ENCODE measurements at places on chromosomes 11 and 22.

- no peak for DNase-seq
These were observed 826.5 kb downstream of the NTM start for GRCh38 chr11:132196928-132197327.

DNA sequence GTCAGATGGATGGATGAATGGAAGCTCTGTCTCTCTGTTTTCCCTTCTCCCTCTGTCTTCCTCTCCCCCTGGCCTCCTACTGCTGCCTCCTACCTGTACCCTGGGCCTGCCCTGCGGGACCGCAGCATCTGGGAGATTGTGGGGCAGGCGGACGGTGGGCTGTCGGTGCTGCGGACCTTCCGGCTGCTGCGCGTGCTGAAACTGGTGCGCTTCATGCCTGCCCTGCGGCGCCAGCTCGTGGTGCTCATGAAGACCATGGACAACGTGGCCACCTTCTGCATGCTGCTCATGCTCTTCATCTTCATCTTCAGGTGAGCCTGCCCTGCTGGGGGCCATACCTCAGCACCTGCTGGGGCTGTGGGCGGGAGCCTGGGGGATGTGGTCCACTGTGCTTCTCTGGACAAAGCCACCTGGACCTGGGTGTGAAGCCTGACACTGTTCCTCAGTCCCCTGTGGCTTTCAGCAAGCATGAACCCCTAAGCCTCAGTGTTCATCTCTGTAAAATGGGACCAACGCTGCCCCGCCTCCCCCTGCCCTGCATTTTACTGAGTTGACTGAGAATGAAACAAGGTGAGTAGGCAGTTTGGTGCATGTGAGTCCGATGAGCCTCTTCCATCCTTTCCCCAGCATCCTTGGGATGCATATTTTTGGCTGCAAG lies 88.4 kb downstream of the CACNA1I start:
- DNase-seq, result no peak

DNA sequence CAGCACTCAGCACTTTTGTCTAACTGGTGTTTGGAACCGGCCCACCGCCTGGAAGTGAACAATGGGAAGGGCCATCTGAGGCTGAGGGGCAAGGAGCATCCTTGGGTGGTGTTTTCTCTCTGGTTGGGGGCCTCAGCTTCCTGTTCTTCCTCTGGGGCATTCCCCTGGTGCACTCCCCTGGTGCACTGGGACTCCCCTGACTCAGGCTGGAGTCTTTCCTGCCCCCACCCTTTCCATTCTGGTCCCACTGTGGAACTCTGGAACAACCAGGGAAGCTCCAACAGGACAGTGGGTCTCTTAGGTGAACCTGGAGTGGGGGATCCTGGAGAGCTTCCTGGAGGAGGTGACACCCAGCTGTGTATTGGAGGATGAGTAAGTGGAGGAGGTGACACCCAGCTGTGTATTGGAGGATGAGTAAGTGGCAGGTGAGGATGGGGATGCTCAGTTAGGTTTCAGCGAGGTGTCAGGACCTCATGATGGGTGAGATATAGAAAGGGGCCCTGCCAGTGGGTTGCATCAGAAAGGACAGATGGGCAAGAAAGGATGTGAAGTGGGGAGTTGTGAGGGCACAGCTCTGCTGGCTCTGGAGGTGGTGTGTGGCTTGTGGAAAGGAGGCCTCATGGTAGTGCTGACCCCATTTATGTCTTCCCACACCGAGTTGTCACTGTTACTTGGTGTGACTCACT lies 132.1 kb downstream of the OSBP2 start:
- no peak for DNase-seq

GRCh38 chr11:109490953-109491635 lies 69.1 kb downstream of the C11orf87 start:
- no peak for DNase-seq

- DNase-seq, result no peak
These were observed 59.8 kb upstream of the PRR5 start for GRCh38 chr22:44642096-44642644.

GRCh38 chr11:86952221-86952875 lies 2.8 kb downstream of the FZD4 start:
- DNase-seq, result no peak

- DNase-seq, result peak; percentile 45
These were observed 8.1 kb upstream of the SRSF8 start for GRCh38 chr11:95058621-95059020.

- no peak for DNase-seq
These were observed 58.4 kb downstream of the PPFIBP2 start for GRCh38 chr11:7572001-7572712.

- DNase-seq, result no peak
These were observed 572.1 kb downstream of the JRKL start for GRCh38 chr11:96961931-96962330.

GRCh38 chr11:62012832-62013461 lies 45.5 kb upstream of the FTH1 start:
- peak; percentile 68 for DNase-seq

DNA sequence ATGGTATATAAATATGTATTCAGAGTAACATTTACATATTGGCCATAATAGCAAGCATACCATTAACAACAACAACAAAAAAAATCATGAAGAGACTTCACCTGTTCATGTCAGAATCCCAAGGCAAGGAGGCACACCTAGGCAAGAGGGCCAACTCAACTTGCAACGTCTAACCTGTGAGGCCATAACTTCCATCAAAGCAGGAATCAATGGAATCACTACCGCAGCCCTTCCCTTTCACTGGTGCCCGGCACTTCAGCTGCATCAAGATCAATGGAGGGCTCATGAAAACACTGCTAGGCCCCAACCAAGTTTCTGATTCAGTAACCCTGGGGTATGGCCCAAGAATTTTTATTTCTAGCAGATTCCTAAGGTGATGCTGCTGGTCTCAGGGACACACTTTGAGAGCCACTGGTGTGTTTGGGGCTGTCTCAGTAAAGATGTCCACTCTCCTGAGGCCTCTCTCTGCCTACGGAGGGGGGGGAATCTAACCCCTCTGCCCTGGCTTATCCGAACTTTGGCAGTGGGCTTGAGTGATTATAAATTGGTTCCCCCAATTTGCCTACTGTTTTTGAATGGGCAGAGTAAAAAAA lies 8.0 kb downstream of the ZFTA start:
- no peak for DNase-seq

- DNase-seq, result peak; percentile 85
These were observed 28.1 kb upstream of the FBXO3 start for GRCh38 chr11:33802194-33802950.

GRCh38 chr11:44188643-44189042 lies 93.2 kb downstream of the EXT2 start:
- DNase-seq, result no peak

DNA sequence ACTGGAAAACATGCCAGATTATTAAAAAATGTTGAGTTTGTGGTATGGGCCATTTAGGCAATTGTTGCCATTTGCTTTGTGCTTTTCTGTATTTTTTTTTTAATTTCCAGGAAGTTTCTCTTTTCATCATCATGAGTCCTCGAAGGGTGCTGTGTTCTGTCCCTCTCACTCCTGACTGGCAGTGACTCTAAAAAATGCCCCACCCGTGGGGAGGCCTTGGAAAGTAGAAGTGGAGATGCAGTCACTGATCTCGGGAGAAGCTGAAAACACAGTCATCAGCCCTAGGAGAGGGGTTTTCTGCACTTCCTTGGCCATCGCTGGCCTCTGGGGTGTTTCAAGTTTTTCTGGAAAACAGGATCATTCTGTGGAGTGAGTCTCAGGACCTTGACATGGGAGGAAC lies 98.5 kb upstream of the GRK3 start:
- no peak for DNase-seq

- no peak for DNase-seq
These were observed 30.7 kb upstream of the TEF start for GRCh38 chr22:41351011-41351410.

DNA sequence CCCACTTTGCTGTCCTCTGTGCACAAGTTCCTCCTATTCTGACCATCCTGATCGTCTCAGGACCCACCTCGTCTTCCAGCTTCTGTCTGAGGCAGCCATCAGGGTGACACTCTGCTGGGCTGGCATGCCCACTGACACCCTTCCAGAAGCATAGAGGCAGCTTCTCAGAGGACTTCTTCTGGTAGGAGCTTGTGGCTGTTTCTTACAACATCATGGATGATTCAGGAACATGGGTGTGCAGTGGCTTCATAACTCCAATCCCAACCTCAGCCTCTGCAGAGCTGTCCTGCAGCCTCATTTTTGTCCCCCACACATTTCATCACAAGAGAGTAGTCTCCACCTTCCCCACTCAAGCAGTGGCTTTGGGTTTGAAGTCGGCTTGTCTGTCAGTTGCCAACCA lies 20.9 kb upstream of the CTR9 start:
- DNase-seq, result no peak

- no peak for DNase-seq
These were observed 47.5 kb upstream of the SHISAL1 start for GRCh38 chr22:44360306-44360667.

GRCh38 chr22:42960531-42961399 lies 54.2 kb downstream of the PACSIN2 start:
- DNase-seq, result no peak

DNA sequence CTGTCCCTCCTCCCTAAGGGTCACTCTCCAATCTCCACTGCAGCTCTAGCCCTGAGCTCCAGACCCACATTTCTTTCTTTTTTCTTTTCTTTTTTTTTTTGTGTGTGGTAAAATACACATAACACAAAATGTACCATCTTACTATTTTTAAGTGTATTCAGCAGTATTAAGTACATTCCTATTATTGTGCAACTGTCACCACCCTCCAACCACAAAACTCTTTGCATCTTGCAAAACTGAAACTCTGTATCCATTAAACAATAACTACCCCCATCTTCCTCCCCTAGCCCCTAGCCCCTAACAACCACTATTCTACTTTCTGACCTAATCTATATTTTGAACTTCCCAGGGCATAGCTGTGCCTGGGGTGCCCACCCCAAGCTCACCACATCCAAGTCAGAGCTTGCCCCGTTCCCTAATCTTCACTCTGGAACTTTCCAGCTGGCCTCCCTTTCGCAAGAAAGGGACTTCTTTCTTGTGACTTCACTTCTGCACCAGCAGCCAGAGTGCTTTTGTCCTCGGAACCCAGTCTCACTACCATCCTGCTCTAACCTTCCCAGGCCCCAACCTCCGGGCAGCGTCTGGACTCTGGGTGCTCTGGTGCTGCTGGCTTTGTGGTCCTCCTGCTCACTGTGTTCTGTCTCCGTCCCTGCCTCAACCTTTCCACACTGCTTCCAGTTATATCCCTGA lies 30.7 kb downstream of the PARVG start:
- DNase-seq, result no peak

Data from kidney glomerular epithelial cell (primary cell).